ENCODE measurements at places on chromosomes 5 and 9.

GRCh38 chr9:69831611-69832010, 11.0 kb downstream of the CFAP95 start:
- DNase-seq: no peak

DNA sequence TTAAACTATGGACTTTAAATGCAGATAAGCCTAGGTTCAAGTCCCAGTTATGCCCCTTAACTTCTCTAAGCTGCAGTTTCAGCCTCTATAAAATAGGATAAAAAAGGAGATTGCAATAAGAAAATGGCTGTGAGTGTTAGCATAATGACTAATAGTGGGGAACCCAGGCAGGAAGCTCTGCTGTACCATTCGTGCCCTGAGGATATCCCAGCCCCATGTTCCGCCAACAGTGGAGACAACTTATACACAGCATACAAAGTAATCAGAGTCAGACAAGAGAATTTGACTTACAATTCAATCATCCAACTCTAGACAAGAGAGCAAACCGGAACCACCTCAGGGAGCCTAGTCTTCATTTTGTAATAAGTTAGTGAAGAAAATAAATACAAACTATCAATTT, 141.5 kb upstream of the FSTL4 start:
- DNase-seq: no peak

GRCh38 chr5:76667495-76667894, 44.3 kb upstream of the F2RL2 start:
- no peak for DNase-seq

- no peak for DNase-seq
Observed at GRCh38 chr5:24854850-24855249, 210.1 kb upstream of the CDH10 start.

DNA sequence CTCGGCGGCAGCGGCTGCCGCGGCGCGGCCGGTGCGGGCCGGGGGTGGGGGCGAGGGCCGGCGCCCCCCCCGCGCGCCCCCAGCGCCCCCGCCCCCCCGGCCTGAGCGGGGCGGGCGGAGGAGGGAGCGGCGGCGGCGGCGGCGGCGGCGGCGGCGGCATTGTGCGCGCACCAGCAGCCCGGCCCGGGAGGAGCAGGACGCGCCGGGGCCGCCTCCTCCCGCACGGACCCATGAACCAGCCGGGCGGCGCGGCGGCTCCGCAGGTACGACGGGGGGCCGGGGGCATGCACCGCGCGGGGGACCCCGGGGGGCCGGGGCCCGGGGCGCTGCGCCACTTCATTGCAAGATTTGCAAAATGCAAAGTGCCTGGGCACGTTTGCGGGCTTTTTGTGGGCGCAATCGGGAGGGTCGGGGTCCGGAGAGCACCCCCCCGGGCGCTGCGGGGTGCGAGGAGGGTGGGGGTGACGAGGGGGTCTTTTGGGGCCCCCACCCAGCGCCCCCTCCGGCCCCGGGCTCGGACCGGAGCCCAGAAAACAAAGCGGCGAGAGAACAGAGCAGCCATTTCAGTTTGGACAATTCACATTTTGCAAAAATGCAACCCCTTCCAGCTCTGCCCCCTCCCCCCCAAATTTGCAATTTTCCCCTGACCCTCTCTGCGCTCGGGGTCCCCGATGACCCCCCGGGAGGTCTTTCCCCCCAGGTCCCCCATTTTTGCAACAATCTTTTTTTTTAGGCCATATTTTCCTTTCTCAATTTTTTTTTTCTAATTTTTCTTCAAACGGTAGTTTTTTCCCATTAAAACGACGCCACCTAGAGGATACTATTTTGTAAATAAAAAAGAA, at the start of gene ZNF618:
Gene ZNF618 (plus strand): TSS at position 159 of the 842 bp plus-strand sequence. CDS start 72 bp downstream, at position 231.
- no peak for DNase-seq

DNA sequence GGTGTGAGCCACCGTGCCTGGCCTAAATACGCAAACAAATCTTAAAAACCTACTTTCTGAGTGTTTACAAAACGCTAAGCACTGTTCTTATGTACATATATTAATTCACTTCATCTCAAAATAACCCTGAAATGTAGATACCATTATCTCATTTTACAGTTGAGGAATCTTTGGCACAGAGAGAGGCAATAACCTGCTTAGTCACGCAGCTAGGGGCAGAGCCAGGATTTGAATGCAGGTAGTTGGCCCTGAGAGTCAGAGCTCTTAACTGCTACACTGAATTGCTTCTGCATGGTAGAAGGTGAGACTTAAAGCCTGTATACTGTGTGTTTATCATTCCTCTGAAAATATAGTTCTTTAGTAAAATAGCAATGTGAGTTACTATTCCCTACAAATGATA, 21.9 kb downstream of the ARHGEF37 start:
- DNase-seq: no peak

GRCh38 chr9:91085517-91086291, 276.0 kb downstream of the AUH start:
- no peak for DNase-seq

GRCh38 chr9:17057729-17058128, 77.1 kb upstream of the CNTLN start:
- peak; percentile 92 for DNase-seq

DNA sequence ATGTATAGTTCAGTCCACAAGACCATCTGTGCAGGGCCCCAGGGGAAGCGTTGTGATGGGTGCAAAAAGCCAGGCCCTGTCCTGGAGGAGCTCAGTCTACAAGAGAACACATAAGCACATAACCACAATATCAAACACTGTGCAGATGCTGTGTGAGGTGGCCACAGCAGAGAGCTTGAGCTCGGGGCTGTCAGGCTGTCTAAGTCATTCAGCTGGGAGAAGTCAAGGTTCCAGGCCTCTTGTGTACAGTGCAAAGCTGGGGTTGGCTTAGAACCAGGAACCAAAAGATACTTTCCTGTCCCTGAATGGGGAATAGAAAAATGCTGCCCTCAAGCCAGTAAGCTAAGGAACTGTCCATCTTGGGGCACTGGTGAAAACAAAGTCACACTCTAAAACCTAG, 75.0 kb downstream of the PRDM6 start:
- DNase-seq: no peak

- DNase-seq: no peak
Observed at GRCh38 chr5:59065554-59065953, 482.7 kb downstream of the RAB3C start.

DNA sequence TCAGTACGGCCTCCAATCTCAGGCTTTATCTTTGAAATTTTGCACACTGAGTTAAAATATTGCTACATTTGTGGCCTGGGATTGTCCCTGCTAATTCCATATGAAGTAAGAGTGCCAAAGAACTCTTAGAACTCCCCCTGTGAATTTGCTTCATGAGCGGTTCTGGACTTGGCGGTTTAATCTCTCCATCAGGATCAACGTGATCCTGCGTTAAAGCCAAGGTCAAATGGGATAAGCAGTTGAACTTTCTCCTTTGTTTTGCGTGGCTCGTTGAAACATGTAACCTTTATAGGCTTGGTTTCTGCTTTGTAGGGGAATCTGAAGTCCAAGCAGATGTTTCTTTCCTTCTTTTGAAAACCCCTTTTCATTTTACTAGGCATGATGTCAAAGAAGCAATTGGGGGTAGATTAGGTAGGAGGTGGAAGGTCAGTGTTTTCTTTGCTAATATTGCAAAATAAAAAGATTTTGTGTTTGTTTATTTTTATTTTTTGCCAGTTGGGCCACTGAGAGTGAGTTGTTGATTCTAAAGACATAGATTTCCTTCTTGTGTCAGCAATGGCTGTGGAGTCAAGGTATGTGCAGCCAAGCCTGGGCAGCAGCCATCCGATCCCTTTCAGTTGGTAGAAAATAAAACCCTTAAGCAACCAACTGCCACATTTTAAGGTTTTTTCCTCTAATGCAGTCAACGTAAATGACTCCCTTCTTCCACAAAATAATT, 390.8 kb downstream of the NNT start:
- no peak for DNase-seq

GRCh38 chr5:35681911-35682310, 64.2 kb downstream of the SPEF2 start:
- DNase-seq: no peak

- DNase-seq: no peak
Observed at GRCh38 chr9:124368692-124369091, 46.5 kb downstream of the PSMB7 start.

DNA sequence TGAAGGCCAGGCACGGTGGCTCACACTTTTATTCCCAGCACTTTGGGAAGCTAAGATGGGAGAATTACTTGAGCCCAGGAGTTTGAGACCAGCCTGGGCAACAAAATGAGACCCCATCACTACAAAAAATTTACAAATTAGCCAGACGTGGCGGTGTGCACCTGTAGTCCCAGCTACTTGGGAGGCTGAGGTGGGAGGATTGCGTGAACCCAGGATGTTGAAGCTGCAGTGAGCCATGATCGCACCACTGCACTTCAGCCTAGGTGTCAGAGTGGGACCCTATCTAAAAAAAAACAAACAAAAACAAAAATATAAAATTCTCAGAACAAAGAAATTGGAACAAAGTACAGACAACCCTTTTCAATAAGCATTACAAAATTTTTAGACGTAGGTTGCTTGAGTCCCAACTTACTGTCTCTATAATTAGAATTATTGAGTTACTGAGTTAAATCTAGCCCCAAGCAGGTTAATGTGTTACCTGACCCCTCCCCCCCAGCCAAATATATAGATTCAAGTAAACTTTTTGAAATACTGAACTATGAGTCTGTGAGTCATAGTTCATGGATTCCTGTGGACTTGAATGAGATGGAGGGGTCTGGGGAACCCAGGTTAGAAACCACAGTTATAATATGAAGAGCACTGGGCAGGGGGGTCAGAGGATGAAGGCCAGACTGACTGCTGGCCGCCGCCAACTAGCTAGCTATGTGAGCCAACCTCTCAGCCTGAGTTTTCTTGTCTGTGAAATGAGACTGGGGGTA, 173.1 kb downstream of the AOPEP start:
- DNase-seq: no peak

DNA sequence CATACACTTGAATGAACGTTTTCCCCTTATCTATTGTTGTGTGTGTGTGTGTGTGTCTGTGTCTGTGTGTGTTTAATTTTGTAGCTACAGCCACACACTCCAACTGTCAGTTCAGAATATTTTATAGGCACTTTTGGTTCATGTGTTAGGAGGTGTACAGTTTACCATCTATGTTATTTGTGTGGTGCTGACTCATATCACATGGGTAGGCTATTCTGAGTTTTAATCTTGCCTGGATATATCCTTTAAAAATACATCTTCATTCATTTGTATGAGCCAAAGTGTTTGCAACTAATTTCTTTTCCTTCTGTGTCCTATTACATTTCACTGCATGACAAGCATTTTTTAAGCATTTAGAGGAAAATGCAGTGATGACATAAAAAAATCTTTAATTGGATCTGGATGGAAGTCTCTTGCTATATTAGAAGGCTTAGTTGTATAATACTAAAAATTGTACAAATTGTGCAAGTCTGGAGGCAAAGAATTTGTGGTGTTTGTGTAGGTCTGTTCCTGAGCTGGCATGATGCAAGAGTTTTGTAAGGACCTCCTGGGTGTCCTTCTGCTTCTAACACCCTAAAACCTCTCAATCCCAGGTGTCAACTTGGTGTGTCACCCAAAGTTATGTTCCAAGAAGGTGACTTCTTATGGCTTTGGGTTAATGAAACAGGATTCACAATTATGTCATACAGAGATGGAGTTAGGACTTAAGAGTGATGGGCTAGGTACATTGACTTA, 52.4 kb upstream of the HMHB1 start:
- no peak for DNase-seq

- DNase-seq: no peak
Observed at GRCh38 chr5:138033907-138034306, 1.0 kb upstream of the FAM13B start.

DNA sequence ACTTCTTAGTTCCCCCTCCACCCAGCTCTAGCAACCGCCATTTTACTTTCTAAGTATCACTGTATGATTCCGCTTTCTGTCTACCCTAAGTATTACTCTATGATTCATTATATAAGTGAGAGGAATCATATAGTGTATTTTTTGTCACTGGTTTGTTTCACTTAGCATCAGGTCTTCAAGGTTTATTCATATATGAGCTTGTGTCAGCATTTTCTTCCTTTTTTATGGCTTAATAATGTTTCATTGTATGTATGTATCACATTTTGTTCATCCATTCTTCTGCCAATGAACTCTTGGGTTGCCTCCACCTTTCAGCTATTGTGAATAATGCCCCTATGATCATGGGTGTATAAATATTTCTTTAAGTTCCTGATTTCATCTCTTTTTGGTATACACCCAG, 222.8 kb downstream of the SNCAIP start:
- no peak for DNase-seq

DNA sequence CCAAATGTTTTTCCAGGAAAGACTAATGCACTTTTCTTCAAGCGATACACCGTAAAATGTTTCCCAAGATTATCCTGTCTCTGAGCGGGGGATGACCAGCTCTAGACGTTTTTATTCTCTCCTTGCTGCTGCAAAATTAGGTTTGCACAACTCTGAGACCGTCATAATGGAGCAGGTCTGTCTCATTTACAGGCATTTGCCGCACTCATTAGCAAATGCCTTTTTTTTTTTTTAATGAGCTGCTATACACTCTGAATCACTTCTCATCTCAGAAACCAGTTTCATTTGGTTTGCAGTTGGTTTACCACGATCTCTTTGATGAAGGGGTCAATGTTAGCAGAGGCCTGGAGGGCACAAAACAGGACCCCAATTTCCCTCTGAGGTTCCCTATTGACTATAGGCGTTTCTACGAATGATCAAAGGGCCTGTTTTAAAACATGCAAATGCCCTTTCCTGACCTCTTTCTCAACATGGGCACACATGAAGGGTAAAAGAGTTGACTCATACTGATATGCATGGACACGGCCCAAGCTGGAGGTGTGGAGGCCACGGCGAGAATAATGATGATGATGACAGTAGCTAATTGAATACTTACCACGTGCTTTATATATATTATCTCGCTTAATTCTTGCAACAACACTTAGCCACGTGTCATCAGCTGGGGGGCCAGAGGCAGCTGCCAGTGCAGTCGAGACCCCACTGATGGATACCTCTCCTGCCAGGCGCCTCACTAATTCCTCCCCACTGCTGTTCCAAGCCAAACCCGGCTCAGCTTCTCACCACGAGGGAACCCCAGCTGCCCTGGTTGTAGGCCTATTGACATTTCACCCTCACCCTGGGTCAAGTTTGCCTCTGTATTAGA, 89.9 kb upstream of the PTCH1 start:
- no peak for DNase-seq

GRCh38 chr5:6644794-6645241, 11.6 kb downstream of the SRD5A1 start:
- DNase-seq: no peak

- no peak for DNase-seq
Observed at GRCh38 chr5:91283326-91283725, 99.8 kb downstream of the ARRDC3 start.

- no peak for DNase-seq
Observed at GRCh38 chr5:146409054-146409671, 38.0 kb upstream of the TCERG1 start.

- DNase-seq: no peak
Observed at GRCh38 chr9:107548298-107549142, 59.0 kb upstream of the KLF4 start.

- no peak for DNase-seq
Observed at GRCh38 chr5:124527220-124527991, 219.0 kb downstream of the ZNF608 start.

DNA sequence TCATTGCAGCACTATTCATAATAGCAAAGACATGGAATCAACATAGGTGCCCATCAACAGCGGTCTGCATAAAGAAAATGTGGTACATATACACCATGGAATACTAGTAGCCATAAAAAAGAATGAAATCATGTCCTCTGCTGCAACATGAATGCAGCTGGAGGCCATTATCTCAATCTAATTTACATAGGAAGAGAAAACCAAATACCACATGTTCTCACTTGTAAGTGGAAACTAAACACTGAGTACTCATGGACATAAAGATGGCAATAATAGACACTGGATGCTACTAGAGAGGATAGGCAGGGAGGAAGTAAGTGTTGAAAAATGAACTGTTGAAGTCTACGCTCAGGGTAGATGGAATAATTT, 203.9 kb upstream of the CDH9 start:
- no peak for DNase-seq
